Occipital lobe (tissue), 3 donors: ENCODE measurements at places on chromosomes 4 and X. TPM values are rescaled to one million over a fixed set of nuclear protein-coding genes. Genes with fewer than 3 reads are reported as not detected.

DNA sequence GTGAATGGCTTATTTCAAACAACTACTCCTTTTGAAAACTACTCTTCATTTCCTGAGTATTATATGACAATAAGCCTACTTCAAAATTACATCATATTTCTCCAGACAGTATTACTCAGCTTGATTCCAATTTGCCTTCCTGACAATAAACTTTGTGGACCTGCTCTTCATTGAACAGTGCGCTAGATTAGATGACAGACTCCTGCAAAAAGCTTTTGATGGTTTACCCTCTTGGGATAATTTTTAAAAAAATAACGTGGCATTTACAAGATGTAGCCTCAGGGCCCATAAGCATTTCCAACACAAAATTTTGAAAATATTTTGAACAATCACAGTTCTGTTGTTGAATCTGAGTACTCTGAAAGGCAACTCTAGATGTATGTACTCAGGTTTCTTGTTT is 25.9 kb downstream of the MGAT4D start:
- no peak for DNase-seq

CT45A2 gene
- total RNA-seq: not detected

GRCh38 chrX:139585613-139586012 is 55.1 kb downstream of the F9 start:
- no peak for DNase-seq

CXCL8 gene
- 5.1 TPM for total RNA-seq

- no peak for DNase-seq
Observed at GRCh38 chrX:10130354-10130753, 26.4 kb upstream of the CLCN4 start.

RHOXF1 gene
- not detected for total RNA-seq

GRCh38 chrX:151042842-151043241 is 59.7 kb downstream of the HMGB3 start:
- DNase-seq: no peak
